Myocyte (in vitro differentiated cells): ENCODE measurements at places on chromosomes 5 and 9.

- DNase-seq, result no peak
Measured at GRCh38 chr9:78808048-78808447, 511.1 kb downstream of the PSAT1 start.

GRCh38 chr9:70080481-70081119 is 37.0 kb downstream of the MAMDC2 start:
- peak; percentile 92 for DNase-seq

DNA sequence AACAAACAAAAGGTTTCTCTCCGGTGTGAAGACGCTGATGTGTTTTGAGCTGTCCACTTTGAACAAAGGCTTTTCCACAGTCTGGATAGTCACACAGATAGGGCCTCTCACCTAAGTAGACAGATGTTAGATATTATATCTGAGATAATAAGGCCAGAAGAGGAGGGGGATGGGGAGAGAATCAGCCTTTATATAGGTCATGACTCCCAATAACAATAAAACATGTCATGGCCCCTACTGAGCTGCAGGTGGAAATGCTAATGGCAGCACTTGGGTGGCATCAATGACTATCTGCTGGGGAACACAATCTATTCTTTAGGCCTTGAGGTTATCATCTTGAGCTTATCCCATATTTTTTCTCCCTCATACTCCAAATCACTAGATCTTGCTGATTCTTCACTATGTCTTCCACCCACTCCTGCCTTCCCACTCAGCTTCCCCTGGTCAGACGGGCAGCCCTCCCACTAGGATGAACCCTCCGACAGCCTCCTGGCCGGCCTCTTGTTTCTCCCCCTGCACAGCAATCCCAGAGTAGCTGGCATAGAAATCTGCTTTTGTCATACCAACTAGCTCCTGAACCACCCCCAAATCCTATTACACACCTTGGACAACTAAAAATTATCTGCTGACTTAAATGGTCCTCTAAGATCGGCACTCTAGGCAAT is 11.5 kb upstream of the SLC35D2 start:
- no peak for DNase-seq

GRCh38 chr9:84512493-84512892 is 157.0 kb upstream of the NTRK2 start:
- DNase-seq, result no peak
